ENCODE measurements at places on chromosomes 1 and 21.

DNA sequence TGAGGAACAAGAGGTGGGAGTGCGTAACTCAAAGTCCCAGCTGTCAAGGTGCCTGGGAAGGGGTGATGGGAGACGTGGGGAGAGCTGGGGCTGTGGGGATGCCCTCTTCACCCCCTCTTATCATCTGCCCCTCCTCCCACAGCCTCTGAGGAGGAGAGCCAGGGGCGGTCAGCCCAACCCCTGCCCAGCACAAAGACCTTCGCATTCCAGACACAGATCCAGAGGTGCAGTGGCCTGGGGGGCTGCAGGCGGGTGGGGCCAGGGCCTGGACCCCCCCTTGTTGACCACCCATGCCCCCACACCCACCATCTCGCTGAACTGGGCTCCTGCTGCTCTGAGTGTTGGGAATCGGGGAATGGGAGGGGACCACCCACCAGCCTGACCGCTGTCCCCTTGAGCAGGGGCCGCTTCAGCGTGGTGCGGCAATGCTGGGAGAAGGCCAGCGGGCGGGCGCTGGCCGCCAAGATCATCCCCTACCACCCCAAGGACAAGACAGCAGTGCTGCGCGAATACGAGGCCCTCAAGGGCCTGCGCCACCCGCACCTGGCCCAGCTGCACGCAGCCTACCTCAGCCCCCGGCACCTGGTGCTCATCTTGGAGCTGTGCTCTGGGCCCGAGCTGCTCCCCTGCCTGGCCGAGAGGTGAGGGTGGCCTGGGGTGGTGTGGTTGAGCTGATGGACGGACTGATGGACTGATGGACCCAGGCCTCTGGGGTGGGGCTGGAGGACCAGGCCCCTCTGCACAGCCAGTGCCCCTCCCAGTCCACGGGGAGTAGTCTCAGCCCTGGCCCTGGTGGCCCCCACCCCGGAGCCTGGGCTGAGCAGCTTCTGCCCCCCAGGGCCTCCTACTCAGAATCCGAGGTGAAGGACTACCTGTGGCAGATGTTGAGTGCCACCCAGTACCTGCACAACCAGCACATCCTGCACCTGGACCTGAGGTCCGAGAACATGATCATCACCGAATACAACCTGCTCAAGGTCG, 29.7 kb downstream of the TRIM11 start:
- no peak for DNase-seq

DNA sequence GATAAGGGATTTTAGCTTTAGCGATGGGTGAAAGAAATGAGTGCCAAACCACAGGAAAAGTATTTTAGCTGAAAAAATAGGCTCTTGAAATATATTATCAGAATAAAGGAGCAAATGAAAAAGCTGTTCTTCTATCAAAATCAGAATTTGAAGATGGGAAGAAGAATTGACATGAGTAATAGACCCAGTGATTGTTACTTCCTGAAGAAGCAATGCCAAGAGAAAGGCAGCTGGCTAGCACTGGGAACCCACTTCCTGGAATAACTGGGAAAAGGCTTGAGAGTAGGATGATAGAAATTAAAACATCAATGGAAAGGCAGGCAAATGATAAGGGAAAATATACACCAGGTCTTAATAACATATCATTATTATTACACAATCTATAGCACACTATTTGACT, 29.9 kb upstream of the LYPLAL1 start:
- DNase-seq: no peak

GRCh38 chr1:37471345-37472231, 2.8 kb upstream of the ZC3H12A start:
- no peak for DNase-seq

DNA sequence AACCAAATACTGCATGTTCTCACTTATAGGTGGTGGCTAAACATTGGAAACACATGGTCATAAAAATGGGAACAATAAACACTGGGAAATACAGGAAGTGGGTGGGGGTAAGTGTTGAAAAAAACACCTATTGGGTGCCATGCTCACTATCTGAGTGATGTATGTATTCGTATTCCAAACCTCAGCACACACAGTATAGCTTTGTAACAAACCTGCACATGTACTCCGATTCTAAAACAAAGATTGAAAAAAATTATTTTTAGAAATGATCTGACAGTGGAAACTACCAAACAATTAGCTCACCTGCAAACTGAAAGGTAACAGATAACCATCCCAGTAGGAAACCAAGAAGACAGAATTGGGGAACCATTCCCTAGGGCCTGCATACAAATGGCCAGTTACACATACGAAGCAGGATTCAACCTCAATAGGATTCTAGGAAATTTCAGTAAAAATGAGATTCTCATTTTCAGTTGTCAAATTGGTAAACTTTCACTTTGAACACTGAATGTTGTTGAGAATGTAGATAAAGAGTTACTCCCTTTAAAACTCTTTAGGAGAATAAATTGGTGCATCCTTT, 88.1 kb upstream of the LRRC8D start:
- no peak for DNase-seq

DNA sequence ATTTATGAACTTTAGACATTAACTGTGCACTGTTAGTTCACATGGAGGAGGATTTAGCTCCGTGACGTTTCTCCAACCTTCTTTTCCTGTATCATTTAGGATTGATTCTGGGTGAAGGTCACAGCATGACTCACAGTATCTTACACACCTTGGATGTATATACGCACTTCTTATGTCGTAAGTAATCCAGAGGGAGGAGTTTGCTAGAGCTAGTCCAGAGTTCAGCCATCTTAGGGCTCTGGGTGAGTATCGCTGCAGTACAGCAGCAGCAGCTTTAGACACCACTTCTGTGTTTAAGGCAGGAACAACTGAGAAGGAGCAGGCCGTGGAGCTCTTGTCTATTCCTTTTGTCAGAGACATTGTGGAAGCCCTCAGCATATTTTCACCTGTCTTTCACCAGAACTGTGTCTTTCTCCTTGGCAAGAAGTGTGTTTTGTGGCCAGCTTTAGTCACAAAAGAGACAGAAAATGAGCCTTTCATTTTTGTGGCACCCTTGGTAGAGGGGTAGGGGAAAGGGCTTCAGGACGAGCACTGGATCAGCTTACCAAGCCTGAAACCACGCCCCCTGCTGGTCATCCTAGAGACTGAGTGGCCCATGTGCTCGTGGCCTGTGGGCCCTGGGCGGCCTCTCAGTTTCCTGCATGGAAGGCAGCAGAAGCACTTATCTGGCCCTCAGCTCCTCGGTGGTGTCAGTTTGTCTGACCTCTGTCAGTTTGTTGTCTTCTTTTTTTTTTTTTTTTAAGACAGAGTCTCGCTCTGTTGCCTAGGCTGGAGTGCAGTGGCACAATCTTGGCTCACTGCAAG, 64.0 kb downstream of the ADARB1 start:
- peak; percentile 52 for DNase-seq

DNA sequence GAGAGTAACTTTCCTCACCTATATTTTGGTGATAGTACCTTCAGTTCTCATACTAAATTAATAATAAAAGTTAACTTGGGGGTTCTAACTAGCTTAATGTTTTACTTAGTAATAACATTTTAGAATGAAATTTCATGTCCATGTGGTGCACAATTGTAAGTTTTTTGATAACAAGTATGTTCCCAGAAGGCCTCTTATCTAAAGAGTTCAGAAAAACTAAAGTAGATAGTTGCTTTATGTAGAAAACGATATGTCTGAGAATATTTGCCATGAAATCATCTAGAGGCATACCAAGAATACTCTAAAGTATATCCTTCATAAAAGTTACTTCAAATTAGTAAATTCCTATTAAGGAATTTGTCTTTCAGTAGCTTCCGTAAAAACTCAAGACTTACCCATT, 10.2 kb upstream of the ADCY10 start:
- no peak for DNase-seq

DNA sequence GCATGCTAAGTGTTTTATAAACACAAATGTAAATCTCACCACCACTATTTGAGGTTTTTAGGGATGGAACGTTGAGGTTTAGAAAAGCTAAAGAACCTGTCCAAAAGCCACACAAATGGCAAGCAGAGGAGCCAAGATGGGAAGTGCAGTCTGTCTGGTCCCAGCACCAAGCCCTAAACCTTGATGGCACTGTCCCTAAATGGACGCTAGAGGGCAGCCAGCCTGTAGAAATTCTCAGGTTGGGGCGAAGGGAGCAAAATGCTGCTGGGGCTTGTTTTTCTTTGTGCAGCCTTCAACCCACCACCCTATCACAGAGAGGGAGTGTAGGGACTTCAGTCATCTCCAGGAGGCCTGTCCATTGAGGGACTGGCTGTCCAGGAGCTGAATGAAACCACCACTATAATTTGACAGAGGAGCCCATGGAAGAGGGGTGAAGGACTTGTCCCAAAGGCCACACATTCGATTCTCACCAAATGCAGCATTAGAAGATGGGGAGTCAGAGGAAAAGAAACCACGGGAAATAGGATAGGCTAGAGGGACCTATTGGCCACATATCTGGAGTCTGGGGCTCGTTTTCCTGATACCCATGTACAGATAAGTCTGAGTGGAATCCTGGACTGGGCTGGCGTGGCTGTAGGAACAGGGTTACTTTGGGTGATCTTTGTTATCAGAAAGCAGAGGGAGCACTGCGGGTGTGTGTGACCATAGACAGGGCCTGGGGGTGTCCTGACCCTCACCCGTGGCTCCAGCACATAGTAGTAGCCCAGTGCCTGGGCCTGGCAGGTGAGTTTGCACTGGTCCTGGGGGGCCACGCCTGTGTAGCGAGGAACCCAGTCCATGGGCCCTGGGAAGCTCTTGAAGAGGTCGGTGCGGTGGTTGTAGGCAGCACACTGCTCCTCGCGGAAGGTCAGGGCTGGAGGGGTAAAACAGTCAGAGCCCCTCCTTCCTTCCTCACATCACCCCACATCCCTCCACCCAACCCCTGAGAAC, 6.1 kb downstream of the ADAMTS4 start:
- no peak for DNase-seq

DNA sequence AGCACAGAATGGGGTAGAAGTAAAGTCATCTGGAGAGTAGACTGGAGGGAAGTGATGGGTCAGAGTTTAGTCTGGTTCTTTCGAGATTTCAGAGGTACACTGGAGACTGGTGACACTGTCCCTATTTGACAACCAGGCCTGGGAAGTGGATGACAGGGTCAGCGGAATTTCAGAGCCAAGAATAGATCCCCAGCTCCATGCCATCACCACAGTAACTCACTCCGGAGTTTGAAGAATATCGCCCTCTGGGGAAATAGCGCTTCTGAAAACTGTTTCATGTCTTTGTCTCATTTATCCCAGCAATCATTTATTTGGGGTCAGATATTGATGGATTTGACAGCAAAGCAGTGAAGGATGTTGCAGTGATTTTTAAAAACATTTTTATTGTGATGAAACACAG, 7.6 kb upstream of the NFASC start:
- DNase-seq: no peak

DNA sequence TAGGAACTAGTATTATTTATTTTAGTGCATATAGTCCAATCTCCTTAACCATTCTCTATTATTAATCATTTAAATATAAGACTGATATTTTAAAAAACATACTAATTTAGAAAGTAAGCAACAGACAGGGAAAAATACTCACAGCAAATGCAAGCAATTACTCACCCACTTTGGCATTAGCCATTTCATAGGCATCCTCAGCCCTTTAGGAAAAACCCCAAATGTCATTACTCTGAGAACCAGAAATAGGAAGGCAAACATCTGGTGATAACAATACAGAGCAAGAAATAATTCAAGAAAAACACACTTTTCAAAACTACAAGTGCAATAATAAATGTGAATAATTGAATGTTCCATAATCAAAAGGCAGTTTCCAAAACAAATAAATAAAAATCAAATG, 545.1 kb downstream of the PLPP3 start:
- no peak for DNase-seq

DNA sequence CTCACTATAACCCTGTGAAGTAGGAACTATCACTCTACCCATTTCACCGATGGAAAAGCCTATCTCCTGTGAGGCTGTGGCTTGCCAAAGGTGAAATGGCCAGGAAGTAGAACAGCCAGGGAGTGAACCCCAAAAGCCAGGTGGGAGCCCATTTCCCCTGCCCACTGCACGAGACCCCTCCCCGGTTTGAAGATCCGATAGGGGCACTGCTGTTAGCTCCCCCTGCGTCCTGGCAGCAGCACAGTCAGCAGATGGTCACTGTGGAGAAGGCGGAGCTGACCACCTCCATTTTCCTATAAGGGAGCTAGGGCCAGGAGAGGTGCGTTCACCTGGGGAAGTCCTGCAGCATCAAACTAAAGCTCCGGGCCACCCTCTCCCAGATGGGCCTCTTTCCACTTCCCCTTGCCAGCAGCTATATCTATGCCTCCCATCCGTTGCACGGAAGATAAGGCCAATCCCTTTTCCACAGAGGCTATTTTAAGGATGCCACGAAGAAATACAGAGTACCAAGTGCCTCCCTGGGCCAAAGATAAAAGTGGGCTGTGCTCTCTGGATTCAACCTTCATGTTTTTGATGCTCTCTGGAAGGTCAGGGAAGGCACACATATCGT, 7.8 kb downstream of the ERG start:
- DNase-seq: no peak

GRCh38 chr1:17272646-17273045, 23.7 kb downstream of the PADI3 start:
- no peak for DNase-seq

DNA sequence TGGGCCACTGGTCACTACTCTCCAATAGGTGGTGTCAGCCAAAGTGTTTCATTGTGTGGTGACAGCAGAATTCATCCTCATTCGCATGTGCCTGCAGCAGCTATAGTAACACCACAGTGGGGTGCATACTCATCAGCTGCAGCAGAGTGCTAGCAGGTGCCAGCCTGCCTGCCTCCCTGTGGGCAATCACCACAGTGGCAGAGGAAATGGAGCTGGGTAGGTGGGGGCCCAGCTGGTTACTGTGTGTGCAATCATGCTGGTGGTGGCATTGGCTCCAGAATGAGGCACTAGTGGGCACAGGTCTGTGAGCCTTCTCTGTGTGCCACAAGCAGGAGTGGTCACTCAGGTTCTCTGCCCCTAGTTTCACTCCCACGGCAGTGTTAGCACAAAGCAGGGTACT, 579.2 kb downstream of the PTPRC start:
- DNase-seq: no peak

DNA sequence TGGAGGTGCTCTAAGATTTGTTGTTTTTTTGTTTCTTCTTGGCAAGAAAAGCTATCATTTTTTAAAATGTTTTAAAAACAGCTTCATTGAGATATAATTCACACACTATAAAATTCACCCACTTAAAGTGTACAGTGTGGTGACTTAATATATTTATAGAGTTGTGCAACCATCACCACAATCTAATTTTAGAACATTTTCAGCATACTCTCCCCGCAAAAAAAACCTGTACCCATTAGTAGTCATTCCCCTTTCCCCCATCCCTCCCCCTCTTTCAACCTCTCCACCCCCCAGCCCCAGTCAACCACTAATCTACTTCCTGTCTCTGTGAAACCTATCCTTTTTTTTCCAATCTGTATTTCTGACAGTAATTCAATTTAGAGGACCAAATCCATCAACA, 30.6 kb downstream of the ZC3H11B start:
- no peak for DNase-seq

GRCh38 chr21:29175408-29176134, 45.1 kb downstream of the MAP3K7CL start:
- DNase-seq: no peak

GRCh38 chr1:24302209-24302611, 16.9 kb upstream of the GRHL3 start:
- no peak for DNase-seq

All from activated naive CD4-positive, alpha-beta T cell (primary cell).